ENCODE measurements at places on chromosomes 1 and 21.

DNA sequence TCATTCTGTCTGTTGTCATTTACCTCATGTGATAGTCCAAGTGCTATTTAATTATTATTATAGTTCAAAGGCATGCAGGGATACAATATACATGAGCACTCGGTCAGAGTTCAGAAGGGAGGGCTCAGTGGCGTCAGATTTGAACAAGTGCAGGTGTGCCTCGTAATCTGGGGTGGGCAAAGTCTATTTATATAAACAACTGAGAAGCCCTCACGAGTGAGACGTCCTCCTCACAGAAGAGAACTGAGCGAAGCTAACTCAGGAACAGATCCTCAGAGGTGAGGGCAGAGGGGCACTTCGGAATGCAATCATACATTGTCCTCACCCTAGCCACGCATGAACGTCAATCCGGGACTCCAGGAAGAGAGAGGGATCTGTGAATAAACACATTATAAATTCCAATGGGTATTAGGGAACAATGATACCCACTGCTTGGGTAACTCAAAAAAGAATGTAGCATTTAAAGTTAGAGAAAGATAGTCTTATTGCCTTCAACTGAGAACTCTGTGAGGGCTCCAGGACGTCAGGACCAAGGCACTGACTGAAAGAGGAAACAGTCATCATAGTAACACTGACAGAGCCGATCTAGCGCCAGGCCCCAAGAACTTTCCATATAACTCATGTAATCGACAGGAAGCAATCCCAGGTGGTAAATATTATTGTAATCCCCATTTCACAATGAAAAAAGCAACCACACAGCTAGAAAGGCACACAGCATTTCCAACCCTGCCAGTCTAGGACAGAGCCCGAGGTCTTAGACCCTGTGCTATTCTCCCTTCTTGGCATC is 127.1 kb upstream of the B3GALT2 start:
- no peak for DNase-seq

DNA sequence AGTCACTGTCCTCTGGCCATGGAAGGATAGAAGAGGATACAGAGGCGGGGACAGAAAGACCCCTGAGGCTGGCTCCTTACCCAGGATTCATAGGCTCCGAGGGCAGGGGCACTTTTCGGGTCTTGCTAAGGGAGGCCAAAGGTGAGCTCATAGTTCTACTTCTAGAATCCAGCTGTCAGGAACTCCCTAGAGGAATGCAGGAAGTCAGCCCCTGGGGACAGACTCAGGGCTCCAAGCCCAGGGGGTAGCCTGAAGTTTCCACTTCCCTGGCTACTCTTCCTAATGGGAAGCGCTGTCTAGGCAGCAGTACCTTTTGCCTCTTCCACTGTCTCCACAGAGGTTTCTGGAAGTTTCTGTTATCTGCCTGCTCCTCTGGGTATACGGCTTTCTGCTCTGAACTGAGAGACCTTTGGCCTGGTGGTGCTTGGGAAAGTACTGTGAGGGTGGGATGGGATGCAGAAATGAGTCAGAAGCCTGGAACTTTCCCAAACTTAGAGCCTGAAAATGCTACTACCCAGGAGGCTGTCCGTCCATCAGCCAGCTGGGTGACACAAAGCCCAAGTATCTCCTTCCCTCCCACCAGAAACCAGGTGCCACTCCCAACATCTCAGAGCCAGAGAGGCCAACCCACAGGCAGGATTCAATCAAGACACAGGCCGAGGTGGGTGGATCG is 3.6 kb downstream of the UBXN11 start:
- DNase-seq = no peak

GRCh38 chr21:41835711-41836154 is 43.4 kb downstream of the PRDM15 start:
- DNase-seq = no peak

- no peak for DNase-seq
These were observed 82.5 kb downstream of the NPHP4 start for GRCh38 chr1:5909576-5910275.

DNA sequence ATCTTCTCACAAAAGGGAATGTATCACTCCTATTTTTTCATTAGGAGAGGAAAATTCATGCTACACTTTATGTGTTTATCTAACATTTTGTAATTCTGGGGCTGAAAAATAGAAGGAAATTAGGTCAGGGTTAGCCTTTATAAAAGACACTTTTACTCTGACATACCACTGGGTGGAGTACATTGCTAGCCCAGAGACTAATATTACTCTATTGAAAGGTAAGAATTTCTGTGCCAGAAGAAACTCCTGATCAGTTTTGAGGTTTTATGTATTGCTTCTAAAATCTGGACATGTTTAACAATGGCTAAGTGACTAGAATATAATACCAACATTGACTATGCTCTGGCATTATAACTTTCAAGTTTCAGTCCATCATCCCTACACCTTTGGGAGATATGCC is 724.6 kb downstream of the USP25 start:
- no peak for DNase-seq

- peak; percentile 1 for DNase-seq
These were observed 51.0 kb downstream of the GADD45A start for GRCh38 chr1:67735806-67736627.

Data from T-helper 9 cell (primary cell).